SHP77 treated with DMSO at 0.1 percent for 48 hours (cell line): ENCODE measurements at places on chromosomes 7 and 10.

GRCh38 chr7:128679920-128680319 is 7.8 kb downstream of the GARIN1A start:
- no peak for DNase-seq

GRCh38 chr10:128971374-128972035 is 495.5 kb upstream of the MGMT start:
- no peak for DNase-seq

DNA sequence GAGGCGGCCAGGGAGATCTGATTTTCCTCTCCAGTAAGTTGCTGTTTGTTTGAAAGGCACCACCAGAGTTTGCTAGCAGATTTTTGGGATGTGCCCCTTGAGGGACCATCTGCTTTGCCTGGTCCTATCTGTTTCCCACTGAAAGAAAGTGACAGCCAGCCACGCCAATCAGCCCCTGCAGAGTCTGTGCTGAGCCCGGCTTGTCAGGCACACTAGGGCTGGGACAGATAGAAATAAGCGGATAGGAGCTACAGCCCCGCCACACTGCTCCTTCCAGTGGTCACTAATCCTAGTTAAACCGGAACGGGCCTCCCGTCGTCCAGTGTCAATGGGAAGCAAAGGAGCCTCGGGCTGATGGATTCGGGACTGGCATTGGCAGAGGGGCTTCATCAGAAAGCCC is 161.9 kb upstream of the PRR15 start:
- DNase-seq, result no peak

- DNase-seq, result no peak
Measured at GRCh38 chr10:121426307-121426706, 171.9 kb downstream of the FGFR2 start.

DNA sequence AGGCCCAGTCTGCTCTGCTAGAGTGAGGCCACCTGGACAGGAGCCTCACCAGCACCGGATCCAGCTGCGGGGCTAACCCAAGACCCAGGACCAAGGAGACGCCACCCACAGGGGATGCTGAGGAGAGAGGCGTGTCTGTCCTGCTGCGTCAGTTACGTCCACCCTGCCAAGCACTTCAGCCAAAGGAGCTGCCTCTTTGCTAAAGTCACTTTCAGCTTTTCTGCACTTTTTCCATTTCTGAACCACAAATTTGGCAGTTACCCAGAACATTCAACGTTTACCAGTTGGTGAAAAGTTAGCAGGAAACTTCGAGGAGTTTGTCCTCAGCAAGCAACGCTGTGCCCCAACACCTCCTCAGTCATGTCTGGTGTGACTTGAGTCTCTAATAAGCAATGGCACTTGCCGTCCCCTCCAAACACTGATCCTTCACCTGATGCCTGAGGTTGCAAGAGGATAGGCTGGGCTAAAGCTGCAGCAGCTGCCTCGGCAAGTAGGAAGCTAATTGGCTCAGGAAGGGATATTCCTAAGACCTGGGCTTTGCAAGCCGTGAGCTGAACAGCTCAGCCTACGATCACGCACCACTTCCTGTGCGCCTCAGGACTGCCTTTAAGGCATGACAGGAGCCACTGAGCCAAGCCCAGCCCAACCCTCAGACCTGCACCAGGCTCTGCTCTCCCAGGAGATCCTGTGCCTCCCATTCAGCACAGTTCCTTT is 40.1 kb downstream of the KCNH2 start:
- no peak for DNase-seq

DNA sequence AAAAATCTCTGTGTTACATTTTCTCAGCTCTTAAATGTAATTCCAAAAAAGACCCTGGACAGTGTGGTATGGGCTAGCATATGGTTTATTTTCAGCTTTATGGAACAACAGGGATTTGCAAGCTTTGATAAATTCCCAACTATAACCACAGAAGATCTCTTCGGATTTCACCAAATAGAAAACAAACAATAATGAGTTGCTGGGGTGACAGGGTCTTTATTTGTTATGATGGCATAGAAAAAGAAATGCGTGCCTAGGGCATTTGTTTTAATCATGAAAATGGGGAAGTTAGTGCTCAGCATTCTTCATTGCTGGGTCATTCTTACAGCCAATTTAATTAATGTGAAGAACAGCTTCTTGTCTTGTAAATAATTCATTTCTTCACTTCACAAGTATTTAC is 139.0 kb downstream of the LRRN3 start:
- no peak for DNase-seq

GRCh38 chr7:46461334-46461777 is 540.3 kb upstream of the IGFBP3 start:
- no peak for DNase-seq

DNA sequence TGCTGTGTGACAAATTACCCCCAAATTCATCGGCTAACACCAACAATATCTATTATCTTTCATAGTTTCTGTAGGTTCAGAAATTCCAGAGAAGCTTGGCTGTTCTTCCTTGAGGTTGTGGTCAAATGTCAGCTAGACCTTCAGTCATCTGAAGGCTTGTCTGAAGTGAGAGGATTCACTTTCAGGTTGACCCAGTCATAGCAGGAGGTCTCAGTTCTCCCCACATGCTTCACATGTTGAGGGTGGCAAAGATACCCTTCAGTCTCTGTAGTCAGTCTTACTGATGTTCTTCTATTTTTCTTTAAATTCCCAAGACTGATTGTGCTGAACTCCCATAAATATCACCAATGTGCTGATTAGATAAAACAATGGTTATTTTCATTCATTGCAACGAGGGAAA is 1692.0 kb downstream of the REEP3 start:
- DNase-seq, result no peak

- no peak for DNase-seq
Measured at GRCh38 chr10:46327685-46328084, 40.9 kb downstream of the ANTXRL start.

GRCh38 chr7:99257675-99258074 is 15.0 kb upstream of the MYH16 start:
- DNase-seq, result no peak

GRCh38 chr10:63614371-63614891 is 93.2 kb downstream of the REEP3 start:
- DNase-seq, result no peak

GRCh38 chr10:70780370-70780760 is 4.8 kb downstream of the TBATA start:
- DNase-seq, result no peak

- no peak for DNase-seq
Measured at GRCh38 chr7:49866910-49867309, 93.5 kb downstream of the VWC2 start.

GRCh38 chr10:124957404-124957947 is 15.6 kb downstream of the ZRANB1 start:
- no peak for DNase-seq

- DNase-seq, result no peak
Measured at GRCh38 chr7:95847061-95847460, 74.7 kb downstream of the DYNC1I1 start.

DNA sequence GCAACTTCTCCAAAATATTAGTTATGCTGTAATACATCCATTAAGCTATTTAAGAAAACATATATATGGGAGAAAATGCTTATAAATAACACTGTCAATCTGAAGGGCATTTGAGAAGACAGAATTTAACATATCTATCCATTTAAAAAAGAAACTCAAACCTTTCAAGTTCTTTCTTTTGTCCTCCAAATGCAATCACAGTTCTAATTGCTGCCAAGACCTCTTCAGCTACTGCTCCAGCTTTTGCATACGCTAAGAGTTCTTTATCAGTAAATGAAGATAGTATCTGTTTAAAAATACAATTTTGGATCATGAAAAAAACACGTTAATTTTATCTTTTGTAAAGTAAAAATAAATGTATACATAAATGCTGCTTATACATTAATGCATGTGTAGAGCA is 39.6 kb downstream of the ABCB1 start:
- DNase-seq, result no peak

GRCh38 chr7:43198599-43199090 is 86.2 kb downstream of the HECW1 start:
- DNase-seq, result no peak

- DNase-seq, result peak; percentile 63
Measured at GRCh38 chr7:57403601-57404342, 46.2 kb upstream of the ZNF716 start.

DNA sequence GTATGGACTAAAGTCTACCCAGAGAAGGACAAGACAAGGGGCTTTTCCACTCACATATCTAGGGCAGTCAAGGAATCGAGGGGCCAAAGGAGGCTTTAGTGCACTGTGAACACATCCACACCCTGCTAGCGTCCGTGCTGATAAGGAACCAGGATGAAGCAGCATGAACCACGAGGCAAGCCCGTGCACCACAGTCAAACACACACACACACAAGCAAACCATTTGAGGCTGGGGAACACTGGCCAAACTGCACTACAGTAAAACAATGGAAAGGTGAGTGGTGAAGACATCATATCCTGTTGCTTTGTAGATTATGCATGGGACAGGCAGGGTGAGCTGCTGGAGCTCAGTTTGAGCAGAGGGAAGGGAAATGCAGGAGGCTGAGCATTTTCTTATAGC is 177.4 kb upstream of the CDCA7L start:
- DNase-seq, result no peak

DNA sequence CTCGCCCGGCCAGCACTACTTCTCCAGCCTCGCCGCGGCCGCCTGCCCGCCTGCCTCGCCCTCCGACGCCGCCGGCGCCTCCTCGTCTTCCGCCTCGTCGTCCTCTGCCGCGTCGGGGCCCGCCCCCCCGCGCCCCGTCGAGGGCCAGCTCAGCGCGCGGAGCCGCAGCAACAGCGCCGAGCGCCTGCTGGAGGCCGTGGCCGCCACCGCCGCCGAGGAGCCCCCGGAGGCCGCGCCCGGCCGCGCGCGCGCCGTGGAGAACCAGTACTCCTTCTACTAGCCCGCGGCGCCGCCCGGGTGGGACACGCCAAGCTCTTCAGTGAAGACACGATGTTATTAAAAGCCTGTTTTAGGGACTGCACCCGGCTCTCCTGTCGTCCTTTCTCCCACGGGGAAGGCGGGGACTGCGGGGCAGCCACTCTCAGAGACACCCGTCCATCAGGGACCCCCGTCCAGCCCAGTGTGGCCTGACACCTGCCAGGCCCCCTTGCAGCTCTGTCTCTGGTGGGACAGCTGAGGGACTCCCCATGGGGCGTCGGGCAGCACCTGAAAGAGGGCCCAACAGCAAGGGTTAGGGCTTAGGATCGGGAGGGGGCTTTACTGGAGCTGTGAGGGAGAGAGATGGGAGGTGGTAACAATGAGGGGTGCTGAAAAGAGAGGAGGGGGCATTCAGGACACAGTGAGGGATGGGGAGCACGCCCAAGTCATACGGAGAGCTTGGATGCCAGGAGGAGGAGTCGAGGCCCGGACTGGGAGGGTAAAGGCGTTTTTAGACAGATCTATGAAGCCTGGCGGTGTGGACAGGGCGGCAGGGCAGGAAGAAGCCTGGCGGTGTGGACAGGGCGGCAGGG is 34.7 kb downstream of the SPDYE6 start:
- DNase-seq, result no peak
